ENCODE measurements at places on chromosomes 3 and 15. TPM values are rescaled to one million over a fixed set of nuclear protein-coding genes. Genes with fewer than 3 reads are reported as not detected.

DNA sequence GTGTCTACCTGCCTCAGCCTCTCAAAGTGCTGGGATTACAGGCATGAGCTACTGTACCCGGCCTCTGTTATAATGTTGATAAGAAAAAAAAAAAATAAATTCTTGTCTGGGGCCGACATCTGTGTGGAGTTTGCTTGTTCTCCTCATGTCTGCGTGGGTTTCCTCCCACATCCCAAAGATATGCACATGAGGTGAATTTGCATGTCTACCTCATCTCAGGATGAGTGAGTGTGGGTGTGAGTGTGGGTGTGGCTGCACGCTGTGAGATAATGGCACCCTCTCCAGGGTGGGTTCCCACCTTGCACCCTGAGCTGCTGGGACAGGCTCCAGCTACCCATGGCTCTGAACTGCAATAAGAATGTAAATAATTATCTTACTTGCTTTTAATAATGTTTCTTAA, 25.9 kb upstream of the UACA start:
- DNase-seq: no peak

- no peak for DNase-seq
Measured at GRCh38 chr15:82950746-82951370, 1.7 kb downstream of the HOMER2 start.

- no peak for DNase-seq
Measured at GRCh38 chr3:72070005-72070404, 285.1 kb upstream of the PROK2 start.

DNA sequence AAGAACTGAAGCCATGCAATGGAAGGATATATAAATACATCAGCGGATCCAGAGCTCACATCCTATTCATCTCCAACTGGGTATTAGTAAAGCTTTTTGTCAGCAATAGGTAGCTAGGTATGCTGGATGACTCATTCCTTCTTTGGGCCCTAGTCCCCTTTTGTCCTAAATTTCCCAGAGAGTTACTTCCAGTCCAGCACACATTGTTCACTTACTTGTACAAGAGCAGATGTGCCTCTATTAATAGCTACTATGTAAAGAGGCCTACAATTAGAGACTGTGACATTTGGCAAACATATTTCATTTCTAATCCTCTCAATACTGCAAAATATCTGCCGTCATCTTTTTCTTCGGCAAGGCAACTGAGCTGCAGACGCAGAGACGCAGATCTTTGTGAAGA, 1.7 kb upstream of the SLC4A7 start:
- no peak for DNase-seq

GRCh38 chr3:127143172-127143571, 49.8 kb upstream of the PRR23E start:
- DNase-seq: no peak

GRCh38 chr15:90500171-90500570, 29.6 kb upstream of the CRTC3 start:
- no peak for DNase-seq

DNA sequence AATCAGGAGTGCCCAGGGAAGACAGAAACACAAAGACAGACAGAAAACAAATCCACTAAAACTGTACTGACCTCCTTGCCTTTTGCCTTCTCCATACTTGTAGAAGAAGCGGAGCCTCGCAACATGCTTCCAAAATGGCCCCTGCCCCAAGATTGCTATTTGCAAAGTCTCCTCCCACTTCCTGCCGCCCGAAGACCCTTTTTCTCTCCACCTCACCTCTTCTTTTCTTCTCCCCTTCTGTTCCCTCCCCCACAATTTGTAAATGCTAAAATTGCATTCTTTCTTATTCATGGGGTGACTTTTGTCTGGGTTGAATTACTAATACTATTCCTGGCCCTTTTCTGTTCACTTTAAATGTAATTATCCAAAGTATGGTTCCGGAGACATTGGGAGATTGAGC, at the start of gene DPPA4:
Gene DPPA4, minus strand, starts transcription at position 154 of the 400 bp plus-strand sequence. Its CDS starts 29 bp downstream, at position 125.
- no peak for DNase-seq

- no peak for DNase-seq
Measured at GRCh38 chr3:28077572-28077971, 163.8 kb upstream of the CMC1 start.

DNA sequence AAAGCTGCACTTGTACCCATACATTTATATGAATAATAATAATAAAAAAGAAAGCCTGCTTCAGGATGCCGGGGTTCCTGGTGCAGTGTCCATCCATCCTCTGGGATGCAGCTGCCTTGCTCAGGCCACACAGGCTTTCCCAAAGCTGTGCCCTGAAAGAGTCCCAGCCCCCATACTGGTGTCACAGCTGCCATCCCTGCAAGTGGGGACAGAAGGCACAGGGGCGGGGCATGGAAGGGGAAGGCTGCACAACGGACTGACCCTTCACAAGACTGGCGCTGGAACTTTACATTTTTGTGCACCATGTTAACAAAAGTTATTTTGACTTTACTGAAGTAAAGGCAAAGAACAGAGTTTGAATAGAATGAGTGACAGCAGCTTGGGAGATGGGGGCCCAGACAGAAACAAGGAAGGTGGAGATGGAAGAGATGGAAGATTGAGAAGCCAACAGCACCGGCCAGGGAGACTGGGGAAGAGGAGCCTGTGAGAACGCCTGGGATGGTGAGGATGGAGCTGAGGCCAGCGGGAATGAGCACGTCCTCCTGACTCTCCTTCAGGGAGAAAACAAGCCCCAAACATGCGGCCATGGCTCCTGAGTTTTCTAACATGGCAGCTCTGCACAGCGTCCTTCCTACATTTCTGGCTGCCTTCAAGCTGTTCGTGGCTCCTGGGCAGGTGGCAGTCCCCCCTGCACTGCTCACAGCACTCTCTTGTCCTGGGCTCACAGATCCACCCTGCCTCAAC, 73.1 kb downstream of the ABTB1 start:
- DNase-seq: no peak

DNA sequence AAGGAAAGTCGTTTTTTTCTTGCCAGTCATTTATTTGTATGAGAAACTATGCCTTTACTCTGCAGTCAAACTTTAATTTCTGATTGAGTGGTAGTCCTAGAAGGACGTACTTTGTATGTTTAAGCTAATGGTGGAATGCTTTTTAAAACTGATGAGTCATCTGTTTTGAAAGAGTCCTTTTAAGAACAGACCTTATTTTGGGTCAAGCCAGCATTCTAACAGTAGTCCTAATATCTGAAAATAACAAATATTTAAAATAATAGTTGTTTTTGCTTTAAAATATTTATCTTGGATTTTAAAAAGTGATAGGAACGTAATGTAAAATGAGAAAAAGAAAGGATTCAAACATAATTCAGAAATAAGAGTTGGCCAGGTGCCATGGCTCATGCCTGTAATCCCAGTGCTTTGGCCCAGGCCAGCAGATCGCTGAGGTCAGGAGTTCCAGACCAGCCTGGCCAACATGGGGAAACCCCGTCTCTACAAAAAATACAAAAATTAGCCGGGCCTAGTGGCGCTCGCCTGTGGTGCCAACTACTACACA, 1.3 kb upstream of the LRRC58 start:
- DNase-seq: no peak

FBXL2 gene
- 31.0 TPM for total RNA-seq

GRCh38 chr15:86961669-86962068, 882.0 kb downstream of the AGBL1 start:
- DNase-seq: no peak

DNA sequence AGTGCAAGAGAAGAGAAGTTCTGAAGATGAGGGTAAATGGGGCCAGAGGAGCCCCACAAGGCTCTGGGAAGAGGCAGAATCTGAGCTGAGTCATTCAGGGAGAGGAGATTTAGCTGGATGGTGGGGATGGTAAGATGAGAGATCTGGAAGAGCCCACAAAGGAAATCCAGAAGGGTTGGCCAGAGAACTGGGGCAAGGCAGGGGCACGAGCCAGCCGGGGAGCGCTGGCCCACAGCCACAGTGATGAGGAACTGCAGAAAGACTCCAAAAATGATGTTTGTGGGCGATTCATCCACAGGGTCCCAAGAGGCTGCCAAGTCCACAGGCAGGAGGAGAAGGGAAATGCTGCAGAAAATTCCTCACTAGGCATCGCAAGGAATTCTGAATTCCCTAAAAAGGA, 75.9 kb upstream of the ATP2B2 start:
- no peak for DNase-seq

DNA sequence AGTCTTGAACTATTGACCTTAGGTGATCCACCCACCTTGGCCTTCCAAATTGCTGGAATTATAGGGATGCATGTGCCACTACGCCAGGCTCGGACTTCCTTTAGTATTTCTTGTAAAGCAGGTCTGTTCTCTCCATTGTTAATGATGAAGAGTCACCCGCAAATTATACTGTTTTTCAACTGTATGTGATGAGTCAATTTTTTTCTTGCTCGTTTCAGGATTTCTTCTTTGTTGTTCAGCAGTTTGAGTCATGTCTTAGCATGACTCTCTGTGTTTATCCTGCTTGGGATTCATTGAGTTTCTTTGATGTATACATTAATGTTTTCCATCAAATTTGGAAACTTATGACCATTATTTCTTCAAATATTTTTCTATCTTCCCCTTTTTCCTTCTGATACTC, 28.9 kb downstream of the GRAMD1C start:
- DNase-seq: no peak

DNA sequence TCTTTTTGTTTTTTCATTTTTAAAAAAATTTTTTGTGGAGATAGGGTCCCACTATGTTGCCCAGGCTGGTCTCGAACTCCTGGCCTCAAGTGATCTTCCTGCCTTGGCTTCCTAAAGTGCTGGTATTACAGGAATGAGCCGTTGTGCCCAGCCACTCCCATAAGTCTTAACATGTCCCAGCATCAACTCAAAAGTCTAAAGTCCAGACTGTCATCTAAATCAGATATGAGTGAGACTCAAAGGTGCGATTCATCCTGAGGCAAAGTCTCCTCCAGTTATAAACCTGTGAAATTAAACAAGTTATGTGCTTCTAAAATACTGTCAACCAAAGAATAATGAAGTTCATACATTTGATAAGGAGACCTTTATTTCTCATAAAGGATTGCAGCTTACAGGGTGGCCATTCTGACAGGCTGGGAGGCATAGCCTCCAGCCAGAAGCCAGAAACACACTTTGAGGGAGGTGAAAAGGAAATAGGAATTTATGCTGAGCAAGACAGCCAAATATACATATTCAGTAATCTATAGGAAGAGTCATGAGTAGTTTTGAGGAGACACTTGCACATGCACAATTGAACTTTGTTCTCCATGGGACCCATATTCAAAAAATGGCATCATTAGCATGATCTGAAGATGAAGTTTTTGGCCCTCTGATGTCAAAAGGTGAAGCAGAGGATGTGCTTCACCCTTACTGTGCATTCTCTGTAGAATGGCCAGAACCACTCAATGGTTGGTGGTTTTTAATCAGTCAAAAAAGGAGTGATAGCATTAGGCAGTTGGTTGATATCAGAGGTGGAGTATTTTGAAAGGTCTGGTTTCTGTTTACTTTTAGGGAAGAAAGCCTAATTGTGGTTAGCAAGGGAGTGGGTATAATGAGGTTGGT, 11.0 kb upstream of the ZNF662 start:
- DNase-seq: no peak

COL8A1 gene
- total RNA-seq: 187 TPM

DNA sequence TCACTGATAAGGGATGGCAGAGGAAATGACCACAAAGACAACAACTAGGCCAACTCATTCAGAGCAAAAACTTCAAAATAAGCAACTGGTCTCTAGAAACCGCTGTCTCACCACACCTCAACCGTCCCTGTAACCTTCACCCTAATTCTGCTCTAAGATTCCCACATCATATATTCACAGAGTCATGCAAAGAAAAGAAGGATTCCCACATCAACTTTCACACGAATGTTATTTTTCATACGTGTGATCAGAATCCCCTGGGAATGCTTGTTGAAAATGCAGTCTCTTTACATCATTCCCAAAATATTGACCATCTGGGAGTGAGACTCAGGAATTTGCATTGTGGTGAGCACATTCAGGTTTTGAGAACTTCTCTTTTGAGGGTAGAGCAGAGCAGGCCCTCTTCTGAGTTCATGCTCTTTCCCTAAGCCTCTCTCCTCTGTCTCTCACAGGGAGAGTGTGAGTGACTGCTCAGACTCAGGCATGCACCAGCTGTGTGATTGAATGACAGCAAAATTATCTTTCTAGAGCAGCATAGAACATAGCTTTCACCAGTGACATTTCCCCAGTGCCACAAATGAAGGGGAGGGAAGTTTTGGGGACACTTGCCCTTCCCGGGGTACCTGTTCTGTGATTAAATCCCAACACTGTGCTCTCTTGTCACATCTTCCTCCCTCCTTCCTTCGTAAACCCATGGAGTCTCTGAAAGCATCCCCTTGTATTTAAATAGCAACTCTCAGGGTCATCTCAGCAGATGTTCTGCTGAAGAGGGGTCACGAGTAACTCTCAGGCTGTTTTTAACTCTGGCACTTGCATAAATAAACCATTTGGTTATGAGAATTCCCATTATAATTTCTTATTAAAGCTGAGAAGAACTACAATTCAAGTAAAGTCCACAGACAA, 170.9 kb downstream of the PLCL2 start:
- DNase-seq: no peak

- no peak for DNase-seq
Measured at GRCh38 chr15:99310745-99311144, 59.5 kb downstream of the LRRC28 start.

- DNase-seq: no peak
Measured at GRCh38 chr15:80803580-80804525, 24.7 kb downstream of the CEMIP start.

- no peak for DNase-seq
Measured at GRCh38 chr3:76242886-76243753, 457.8 kb upstream of the ZNF717 start.

CCR3 gene
- not detected for total RNA-seq

DNA sequence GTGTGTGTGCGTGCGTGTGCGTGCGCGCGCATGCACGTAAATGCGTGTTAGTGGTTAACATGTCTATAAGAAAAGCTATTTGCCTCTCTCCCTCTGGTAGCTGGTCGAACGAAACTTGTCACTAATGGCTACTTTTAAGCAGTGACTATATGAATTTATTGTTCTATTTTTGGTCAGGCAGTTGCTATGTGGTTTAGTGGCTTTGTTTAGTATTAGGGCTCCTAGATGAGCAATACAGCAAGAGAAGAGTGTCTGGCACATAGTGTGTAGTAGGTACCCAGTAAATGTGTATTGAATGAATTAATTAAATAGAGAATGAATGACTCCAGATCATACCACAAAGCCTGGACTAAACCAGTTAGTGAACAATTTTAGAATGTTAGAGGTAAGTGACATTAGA, 171.6 kb downstream of the PPM1L start:
- no peak for DNase-seq

DNA sequence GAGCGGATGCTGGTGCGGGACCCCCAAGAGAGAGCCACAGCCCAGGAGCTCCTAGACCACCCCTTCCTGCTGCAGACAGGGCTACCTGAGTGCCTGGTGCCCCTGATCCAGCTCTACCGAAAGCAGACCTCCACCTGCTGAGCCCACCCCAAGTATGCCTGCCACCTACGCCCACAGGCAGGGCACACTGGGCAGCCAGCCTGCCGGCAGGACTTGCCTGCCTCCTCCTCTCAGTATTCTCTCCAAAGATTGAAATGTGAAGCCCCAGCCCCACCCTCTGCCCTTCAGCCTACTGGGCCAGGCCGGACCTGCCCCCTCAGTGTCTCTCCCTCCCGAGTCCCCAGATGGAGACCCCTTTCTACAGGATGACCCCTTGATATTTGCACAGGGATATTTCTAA, 6.9 kb downstream of the ANKRD63 start:
- no peak for DNase-seq

PP2D1 gene
- total RNA-seq: not detected

Data from glomerular endothelial cell (primary cell).